Stimulated activated CD4-positive, alpha-beta T cell treated with anti-CD3 and anti-CD28 coated beads, Interleukin-2, amount 100 ng/mL, for 48 hours (primary cell): ENCODE measurements at places on chromosomes 2 and 18.

GRCh38 chr18:28399781-28400362 is 222.9 kb upstream of the CDH2 start:
- no peak for DNase-seq

- no peak for DNase-seq
Observed at GRCh38 chr2:138321458-138321857, 180.1 kb upstream of the SPOPL start.

GRCh38 chr2:177273408-177273807 is 8.9 kb upstream of the NFE2L2 start:
- DNase-seq = no peak

GRCh38 chr2:40087434-40087833 is 308.4 kb upstream of the THUMPD2 start:
- no peak for DNase-seq

DNA sequence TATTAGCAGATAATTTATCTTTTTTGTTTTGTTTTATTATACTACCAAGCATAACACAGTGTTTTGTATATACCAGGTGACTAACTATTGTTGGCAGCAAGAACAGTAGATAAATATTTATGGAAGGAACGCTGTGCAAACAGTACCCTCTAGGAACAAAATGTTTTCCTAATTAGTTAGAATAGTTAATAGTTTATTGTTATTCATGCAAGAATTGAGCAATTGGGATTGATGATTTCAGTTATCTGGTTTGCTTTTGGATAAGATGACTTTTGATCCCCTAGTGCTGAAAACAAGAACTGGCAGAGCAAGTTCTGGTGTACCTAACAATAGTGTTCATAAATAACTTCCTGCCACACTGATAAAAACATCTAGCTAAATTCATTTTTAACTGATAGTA is 323.3 kb downstream of the TGIF1 start:
- DNase-seq = no peak

DNA sequence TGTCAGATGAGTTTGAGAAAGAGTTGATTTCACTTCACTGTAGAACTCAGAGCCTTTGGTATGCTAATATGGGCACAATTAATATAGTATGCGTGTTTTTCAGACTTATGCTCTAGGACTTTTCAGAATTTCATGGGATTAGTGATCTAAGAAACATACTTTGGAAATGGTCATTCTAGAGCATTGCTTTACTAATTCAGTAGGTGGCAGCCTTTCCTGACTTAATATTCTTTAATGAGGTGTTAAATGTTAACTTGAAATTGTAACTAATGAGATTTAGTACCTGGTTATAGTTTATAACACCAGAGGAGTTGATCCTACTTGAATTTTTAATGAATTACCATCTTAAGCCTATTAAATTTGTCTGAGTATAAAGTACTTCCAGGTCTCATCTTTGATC is 28.4 kb downstream of the ACTR2 start:
- no peak for DNase-seq

- no peak for DNase-seq
Observed at GRCh38 chr18:60549338-60549960, 176.9 kb upstream of the MC4R start.

- no peak for DNase-seq
Observed at GRCh38 chr2:18721038-18721922, 131.9 kb upstream of the NT5C1B start.

DNA sequence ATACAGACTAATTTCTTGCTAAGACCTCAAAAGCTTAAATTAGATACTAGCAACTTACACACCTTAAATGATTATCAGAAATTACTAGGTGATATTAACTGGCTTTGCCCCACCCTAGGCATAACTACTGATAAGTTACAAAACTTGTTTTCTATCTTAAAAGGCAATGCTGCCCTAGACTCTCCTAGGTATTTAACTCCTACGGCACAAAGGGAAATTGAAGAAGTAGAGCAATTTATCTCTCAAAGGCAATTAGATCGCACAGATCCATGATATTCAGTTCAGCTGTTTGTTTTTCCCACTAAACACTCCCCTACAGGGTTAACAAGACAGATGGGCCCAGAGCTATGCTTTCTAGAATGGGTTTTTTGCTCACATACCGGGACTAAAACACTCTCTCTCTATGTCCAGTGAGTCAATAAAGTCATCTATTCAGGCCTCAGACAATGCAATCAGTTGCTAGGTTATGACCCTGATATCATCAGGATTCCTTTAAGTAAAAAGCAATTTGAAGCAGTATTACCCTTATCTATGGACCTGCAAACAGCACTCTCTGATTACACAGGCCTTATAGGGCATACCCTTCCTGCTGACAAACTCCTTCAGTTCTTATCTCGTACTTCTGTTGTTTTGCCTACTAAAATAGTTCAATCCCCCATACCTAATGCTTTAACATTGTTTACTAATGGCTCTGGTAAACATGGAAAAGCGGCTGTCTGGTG is 14.3 kb downstream of the MAP3K2 start:
- no peak for DNase-seq

- DNase-seq = no peak
Observed at GRCh38 chr2:188076149-188077056, 215.3 kb upstream of the GULP1 start.

GRCh38 chr18:62778976-62779869 is 63.9 kb downstream of the PHLPP1 start:
- DNase-seq = no peak

DNA sequence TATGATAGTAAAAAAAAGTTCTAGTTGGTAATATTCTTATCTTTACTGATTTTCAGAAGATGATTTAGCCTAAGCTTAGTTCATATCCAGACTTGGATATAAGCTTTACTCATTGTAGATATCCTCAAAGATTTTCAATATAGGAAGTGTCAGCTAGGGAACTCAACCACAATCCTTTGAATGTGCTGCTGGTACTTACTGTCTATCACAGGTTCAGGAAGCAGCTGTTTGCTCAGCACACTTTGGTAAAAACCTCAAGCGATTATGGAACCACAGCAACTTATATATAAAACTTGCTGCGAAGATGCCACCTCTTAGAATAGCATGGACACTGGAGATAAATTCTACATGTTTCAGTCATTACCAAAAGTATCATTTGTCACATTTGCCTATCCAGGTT is 60.1 kb upstream of the TNFRSF11A start:
- no peak for DNase-seq

- no peak for DNase-seq
Observed at GRCh38 chr2:118841828-118842461, 5.5 kb downstream of the EN1 start.

DNA sequence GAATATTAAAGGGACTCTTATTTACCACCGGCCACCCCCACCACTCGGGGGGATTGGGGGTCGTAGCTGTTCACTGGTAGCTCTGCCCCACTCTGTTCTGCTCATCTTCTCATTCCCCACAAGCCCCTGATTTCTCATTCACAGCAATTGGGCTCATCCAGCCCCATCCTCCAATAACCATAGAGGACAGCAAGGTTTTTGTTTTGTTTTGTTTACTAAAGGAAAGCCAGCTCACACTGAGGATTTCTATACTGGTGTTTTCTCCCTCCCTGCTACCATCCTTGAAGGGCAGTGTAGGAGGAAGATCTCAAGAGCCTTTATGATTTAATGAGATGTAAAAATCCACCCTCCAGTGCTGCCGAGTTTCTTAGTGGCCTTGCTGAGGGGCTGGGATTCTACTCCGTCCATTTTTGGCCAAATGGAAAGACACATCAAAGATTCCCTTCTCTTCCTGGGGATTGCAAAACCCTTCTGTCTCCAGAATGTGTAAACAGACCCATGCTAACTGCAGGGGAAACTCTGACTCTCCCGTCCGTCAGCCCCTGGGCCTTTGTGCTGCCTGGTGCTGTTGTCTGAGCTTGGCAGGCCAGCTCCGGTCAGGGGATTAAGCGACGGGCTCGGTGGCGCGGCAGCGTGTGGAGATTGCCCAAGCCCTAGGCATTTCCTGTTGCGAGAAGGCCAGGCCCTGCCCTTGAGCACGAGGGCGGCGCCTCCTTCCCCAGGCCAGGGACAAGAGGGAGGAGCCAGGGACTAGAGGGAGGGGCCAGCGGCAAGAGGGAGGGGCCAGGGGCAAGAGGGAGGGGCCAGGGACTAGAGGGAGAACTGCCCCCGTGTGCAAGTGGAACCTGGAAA is 165.0 kb downstream of the ANTXR1 start:
- no peak for DNase-seq

DNA sequence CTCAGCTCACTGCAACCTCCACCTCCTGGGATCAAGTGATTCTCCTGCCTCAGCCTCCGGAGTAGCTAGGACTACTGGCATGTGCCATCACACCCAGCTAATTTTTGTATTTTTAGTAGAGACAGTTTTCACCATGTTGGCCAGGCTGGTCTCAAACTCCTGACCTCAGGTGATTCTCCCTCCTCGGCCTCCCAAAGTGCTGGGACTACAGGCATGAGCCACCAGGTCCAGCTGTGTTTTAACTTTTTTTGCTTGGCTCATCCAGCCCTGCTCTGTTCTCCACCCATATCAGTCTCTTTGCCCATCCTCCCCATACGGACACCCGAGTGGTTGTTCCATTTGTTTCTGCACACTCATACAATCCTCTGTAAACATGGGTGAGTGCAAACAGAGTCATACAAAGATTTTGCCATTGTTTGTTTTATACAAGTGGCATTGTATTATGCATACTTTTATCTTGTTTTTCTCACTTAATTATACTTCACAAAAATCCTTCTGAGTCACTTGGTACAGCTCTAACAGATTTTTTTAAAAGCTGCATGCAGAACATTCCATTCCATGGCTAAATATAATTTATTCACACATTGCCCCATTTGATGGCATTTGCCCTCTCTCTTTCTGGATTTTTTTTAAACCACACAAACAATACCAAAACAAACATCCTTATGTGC is 5.3 kb downstream of the APOB start:
- no peak for DNase-seq

DNA sequence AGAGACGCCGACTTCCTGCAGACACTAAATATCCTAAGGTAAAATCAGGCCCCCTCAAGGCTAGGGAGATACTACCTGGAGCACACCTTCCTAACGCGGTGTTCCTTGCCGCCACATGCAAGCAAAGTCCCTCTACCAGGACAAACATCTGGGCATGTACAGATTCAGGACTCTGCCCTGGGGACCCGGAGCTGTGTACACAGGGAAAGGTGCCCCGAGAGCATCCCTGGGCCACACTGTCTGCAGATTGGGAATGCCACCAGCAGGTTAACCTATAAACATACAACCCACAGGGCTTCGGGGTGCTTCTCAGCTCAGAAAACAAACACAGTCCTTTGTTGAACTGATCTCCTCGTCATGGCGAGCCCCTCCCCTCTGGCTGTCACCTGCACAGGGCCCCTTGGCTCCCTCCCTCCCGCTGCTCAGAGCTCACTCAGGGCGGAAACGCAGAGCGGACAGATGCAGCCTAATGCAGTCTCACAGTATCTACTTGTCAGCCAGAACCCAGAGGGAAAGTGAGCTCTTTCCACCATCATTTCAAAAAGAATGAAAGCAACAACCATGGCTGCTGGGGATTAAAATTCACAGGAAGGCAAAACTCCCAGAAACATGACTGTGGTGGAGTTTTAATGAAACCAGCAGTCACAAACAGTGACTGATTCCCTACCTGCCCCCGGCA is 218.8 kb downstream of the HDAC4 start:
- DNase-seq = no peak

GRCh38 chr2:11186145-11186544 is 30.9 kb downstream of the SLC66A3 start:
- DNase-seq = no peak
